GM03348 (cell line): ENCODE measurements at places on chromosomes 1 and 21.

DNA sequence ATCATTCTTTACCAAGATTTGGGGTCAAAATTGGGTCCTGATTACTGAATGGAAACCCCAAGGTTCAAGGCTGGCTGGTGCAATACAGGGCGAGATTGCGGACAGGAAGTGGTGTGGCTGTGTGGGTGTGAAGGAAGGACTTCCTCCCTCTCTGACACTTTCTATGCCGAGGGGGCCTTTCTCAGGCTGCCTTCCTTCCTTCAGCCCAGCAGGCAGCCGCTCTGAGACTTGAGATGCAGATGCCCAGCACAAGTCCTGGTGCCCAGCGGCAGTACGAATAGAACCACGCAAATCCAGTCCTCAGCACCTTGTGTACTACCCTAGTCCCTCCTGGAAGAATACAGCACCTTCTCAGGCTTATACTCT, 16.3 kb downstream of the BATF3 start:
- no peak for DNase-seq

DNA sequence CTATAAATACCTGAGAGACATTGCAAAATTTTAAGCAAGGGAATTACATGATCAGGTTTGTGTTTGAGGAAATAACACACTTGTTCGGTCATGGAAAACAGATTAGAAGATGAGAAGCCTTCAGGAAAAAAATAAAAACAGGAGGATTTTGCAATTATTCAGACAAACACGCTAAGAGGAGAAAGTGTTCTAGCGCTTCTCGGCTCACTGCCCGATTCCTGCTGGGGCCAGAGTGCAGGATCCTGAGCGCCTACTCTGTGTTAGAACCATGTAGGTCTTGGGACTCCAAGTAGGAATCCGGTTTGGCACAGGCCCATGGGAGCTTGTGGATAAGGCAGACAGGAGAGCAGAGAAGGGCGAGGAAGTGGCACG, 8.1 kb upstream of the PRELP start:
- no peak for DNase-seq

GRCh38 chr1:101995984-101996745, 561 bp downstream of the OLFM3 start:
- DNase-seq = no peak

DNA sequence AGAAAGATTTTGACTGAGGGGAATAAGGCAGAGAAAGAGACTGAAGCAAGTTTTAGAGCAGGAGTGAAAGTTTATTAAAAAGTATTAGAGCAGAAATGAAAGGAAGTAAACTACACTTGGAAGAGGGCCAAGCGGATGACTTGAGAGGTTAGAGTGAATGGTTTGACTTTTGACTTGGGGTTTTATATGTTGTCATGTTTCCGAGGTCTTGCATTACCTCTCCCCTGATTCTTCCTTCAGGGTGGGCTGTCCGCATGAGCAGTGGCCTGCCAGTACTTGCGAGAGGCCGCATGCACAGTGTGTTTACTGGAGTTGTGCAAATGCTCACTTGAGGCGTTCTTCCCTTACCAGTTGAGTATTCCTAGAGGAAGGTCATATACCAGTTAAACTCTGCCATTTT, 13.0 kb upstream of the DENND2D start:
- DNase-seq = no peak

DNA sequence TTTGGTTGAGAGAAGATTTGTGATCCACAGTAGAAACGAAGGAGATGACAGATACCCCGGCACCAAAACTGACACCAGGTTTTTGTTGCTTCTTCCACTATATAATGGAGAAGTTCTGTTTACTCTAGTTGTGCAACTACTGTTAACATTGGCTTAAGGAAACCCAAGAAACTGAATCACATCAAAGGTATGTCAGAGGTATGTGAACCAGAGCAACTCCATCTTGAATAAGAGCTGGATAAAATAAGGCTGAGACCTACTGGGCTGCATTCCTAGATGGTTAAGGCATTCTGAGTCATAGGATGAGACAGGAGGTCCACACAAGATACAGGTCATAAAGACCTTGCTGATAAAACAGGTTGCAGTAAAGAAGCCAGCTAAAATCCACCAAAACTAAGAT, 173.7 kb upstream of the CAMK1G start:
- peak; percentile 26 for DNase-seq

DNA sequence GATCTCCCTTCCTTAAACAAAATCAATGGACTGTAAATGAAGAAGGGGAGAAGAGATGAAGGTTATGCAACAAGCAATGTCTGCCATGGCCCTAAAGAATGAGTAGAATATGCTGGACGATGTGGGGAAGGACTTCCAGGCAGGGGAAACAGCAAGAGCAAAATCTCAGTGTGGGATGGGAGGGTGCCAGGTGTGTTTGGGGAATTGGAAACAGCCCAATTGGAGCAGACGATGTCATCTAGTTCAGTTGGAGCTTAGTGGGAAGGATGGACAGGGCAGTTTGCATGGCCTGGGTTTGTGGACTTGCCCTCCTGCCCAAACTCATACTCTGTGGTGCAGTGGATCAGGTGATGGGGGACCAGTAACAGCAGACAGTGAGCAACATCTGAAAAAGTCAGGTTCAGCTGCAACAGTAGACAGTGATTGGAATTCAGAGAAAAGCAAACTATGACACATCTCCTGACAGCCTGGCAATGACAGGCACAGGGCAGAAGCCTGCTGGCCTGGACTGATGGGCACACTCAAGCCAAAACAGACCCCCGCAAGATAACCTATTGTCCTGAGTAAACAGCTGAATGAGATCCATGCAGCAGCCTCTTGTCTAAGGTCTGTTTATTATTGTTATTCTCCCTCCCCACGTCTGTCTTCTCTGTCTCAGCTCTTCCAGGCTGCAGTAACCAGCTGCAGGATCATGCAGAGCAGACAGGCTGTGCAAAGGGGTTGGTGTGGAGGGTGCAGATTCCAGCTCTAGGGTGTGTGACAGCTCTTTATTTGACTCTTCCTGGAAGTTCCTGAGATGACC, 50.5 kb upstream of the PRELP start:
- no peak for DNase-seq

DNA sequence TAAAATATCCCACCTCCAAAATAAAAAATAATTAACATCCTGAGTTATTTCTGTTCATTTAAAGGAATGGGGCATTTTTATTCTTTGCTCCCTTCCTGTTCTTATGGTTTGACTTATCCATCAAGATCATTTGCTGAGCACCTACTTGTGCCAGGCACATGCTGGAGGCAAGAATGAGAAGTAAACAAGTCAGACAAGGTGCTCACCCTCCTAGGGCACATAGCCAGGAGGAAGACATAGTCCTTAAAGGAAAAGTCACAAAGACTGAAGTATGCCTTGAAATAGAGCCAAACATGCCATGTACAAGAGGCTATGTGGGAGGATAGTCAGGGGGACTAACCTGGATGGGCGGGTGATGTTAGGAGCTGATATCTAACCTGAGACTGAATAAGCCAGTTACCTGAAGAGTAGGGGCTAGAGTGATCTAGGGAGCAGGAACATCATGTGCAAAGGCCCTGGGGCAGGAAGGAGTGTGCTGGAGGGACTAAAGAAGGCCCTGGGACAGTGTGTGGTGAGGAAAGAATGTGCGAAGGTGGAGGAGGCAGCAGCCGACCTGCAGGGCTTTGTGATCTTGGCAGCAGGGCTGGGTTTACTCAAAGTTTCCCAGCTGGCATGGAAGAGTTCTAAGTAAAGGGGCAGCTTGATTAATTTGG, 233.5 kb downstream of the MATN1 start:
- no peak for DNase-seq

GRCh38 chr1:58084266-58084665, 462.3 kb downstream of the OMA1 start:
- DNase-seq = no peak
